H1 (cell line): ENCODE measurements at places on chromosomes 13 and 19.

GRCh38 chr13:110366733-110367132, 59.6 kb downstream of the COL4A2 start:
- DNase-seq: no peak

DNA sequence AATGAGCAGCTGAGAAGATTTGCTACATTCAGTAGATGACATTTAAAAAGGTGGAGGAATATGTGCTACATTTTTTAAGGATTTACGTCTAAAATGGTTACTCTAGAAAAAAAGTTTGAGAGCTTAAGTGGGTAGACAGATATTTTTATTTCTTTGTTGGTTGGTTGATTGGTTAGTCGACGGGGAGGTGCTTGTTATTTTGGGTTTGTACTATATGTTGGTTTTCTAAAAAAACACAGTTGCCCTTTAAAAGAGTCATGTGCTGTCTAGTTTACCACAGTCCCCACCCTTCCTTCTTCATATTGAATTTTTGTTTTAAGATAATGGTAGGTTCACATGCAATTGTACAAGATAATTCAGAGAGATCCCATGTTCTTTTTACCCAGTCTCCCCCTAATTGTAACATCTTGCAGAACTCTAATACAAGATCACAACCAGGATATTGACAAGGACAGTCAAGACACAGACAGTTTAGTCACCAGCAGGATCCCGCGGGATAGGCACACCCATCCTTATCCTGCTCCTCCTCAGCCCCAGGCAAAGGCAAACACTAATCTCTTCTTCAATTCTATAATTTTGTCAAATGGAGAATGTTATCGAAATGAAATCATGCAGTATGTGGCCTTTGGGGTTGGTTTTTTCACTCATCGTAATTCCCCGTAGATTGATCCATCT, 171.4 kb downstream of the FOXO1 start:
- no peak for DNase-seq

DNA sequence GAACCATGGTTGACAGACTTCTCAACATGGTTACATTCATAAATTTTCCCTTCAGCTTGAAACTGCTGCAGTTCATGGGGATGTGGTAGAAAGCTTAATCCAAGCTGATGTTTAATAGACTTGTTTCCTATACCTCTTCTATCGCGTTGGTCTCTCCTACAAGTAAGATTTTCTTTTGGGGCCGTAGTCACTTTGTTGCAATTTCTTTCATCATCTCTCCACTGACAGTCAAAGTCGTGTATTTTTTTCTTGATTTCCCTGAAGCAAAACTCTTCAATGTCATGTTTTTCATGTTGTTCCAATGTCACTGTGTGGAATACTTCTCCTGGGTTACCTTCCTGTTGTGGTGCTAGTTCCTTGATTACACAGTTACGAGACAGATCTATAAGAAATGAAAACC, 6.3 kb upstream of the ZNF160 start:
- no peak for DNase-seq

GRCh38 chr13:45521297-45521696, 56.6 kb downstream of the COG3 start:
- DNase-seq: no peak

- DNase-seq: no peak
Measured at GRCh38 chr13:95247171-95247570, 54.1 kb downstream of the ABCC4 start.

GRCh38 chr19:51751655-51752054, at the start of gene FPR1:
FPR1 (minus strand) TSS chr19:51751878; CDS start chr19:51746994, 4,884 bp downstream.
- no peak for DNase-seq
